T-helper 2 cell treated with Interferon-gamma antibody and Interleukin-4, amounts not matched to agents 5 μg/mL and 100 μg/mL, for 36 hours (primary cell): ENCODE measurements at places on chromosomes 6 and 20.

DNA sequence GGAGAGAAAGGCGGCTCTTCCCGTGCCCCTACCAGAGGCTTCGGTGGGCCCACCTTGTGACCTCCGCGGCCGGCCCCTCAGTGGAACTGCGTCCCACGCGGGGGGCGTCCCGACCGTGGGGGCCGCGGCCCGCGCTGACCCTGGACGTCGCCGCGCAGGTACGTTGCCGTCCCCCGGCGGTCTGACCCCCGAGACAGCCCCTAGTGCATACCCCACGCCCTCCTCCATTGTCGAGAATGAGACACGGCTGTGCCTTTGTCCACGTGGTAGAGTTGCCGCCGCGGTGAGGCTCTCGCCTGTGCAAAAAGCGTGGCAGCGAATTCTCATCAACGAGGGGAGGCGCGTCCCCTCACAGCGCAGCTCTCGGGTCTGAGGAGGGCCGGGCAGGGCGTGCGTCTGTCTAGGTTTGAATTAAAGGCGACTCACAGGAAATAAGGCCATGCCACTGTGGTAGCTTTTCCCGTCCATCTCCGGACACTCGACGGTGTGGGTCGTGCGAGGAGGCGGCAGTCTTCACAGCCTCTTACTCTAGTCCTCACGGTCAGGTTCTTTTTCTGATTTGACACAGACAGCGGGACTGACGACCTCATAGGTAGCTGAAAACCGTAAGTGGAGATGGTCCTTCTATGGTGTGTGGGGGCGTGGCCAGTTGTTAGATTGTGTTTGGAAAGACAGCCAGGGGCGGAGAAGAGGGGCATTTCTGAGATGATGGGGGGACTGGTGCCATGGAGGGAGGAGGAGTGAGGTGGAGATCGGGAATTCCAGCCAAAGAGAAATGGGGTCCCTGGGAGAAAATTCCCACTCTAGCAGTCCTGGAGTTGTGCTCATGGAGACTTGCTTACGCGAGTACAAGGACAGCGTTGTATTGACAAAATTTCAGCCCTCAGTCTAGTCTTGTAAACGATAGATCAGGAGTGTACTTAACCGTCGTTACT is 580 bp downstream of the NXT1 start:
- DNase-seq: peak; percentile 62

DNA sequence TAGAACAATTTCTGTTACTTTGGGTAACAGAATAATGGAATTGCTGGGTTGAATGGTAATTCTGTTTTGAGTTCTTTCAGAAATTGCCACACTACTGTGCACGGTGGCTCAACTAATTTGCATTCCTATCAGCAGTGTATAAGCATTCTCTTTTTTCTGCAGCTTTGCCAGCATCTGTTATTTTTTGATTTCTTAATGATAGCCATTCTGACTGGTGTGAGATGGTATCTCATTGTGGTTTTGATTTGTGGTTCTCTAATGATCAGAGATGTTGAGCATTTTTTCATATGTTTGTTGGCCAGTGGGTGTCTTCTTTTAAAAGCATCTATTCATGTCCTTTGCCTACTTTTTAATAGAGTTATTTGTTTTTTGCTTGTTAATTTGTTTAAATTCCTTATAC is 846.8 kb downstream of the KIF16B start:
- DNase-seq: no peak

DNA sequence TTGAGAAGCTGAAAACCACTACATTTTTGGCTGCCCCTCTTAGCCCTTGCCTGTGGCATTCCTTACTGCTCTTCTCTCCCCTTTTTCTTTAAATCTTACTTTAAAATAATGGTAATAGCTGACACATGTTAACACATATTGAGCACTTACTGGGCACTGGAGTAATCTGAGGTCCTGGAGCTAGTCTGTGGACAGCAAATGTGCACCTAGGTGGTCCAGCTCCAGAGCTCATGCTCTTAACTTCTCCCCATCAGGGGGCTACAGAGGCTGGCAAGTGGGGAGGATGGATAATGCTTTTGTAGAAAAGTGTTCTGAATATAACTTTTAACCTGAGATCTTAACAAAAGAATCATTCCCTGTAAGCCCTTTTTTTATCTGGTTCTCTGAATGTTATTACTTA is 74.8 kb downstream of the ADGRB3 start:
- DNase-seq: no peak

GRCh38 chr20:41984031-41984430 is 365.9 kb upstream of the CHD6 start:
- DNase-seq: no peak

DNA sequence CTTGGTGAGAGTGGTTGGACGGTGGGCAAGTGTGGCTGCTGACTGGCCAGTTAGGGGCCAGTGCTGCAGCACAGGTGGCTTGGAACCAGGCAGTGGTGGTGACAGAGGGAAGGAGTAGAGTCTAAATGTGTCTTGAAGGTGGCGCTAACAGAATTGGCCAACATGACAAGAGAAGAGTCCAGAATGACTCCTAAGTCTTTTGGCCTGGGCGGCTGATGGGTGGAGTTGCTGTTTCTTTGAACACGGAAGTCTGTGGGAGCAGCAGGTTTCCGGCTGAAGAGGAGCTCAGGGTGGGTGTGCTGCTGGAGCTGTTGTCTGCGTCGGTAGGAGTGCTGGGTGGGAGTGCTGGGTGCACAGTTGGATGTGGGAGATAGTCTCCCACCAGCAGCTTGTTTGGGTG is 10.1 kb downstream of the LSM14B start:
- DNase-seq: no peak

DNA sequence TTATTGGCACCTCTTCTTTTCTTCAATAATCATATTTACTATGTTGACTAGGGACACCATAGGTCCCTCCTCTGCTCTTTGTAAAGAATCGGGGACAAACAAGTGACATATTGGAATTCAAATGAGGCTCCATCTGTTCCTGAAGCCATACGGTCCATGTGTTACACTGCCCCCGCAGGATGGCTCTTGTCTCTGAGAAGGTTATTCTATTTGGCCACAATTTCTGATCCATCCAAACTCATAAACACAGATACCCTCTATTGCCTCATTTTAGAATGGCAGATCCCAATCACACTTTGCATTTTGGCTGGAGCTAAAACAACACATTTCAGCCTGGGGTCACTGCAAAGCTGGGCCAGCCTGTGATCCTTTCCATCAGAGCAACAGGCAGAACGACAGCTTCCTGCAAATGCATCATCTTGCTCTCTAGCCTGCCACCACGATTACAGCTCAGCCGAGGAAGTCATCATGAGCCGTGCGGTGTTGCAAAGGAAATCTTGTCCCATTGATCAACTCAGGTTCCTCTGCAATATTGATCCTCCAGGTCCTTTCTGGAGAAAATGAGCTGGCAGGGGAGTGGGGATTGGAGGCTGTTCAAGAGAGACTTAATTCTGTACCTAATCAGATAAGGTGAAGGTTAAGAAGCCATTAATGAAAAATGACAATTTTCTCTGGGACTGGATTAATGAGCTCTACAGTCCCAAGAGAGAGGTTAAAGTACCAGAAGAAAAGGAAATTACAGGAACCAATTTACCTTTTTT is 73.1 kb downstream of the AGPAT4 start:
- no peak for DNase-seq

DNA sequence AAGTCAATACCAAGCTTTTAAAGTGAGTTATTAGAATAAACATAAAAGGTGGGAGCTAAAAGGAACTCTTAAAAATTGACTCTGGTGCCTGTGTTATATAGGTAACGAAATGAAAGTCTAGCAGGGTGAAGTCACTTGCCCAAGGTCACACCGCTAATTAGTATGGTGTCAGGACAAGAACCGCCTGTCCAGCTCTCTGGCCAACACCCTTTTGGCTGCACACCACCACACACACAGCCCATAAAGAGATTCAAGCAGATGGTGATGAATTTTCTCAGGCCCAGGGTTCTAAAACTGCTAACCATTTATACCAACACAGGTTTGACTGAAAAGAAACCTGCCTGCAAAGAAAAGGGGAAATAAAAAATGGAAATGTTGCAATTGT is 20.2 kb downstream of the GFOD1 start:
- no peak for DNase-seq

DNA sequence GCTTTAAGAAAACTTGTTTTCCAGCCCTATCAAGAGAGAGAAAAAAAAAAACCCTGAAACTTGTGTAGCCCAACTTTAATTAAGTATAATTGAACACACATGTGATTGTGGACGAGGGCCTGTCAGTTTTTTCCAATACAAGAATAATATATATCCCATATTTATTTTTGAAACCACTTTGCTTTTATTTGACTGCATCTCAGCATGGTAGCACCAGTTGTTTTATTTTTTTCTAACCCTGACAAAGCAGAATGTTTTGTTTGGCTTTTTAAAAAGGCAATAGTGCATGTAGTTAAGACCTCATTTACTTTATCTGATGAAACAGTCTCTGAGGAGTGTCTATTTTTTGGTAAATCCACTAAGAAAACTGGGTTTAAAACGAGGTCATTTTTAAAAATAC is 257.7 kb downstream of the CDKAL1 start:
- no peak for DNase-seq

GRCh38 chr6:168934660-168935627 is 318.7 kb downstream of the THBS2 start:
- no peak for DNase-seq

DNA sequence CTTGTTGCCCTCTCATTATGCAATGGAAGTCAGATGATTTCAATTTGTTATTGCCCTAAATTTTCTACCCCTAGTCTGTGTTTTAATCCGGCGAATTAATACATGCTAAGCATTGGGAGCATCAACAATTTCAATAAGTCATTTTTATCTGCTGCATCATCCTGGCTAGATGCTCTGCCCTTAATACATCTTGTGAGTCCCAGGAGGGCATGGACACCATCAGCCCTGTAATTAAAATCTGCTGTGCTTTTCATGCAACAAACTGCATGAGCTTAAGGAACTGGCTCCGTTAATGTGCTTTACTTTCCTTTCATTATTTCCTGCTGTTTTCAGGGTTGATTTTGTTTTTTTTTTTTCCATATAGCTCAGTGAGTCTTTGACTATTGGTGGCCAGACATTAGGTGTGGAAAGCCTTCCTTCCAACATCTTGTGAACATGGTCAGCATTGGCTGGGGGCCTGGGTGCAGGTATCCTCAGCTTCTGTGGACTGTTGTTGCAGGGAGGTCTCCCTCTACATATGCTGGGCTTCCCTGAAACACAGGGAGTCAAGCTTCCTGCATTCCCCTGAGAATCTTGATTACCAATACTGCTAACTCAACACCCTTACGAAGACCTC is 8.5 kb upstream of the PBOV1 start:
- DNase-seq: no peak

DNA sequence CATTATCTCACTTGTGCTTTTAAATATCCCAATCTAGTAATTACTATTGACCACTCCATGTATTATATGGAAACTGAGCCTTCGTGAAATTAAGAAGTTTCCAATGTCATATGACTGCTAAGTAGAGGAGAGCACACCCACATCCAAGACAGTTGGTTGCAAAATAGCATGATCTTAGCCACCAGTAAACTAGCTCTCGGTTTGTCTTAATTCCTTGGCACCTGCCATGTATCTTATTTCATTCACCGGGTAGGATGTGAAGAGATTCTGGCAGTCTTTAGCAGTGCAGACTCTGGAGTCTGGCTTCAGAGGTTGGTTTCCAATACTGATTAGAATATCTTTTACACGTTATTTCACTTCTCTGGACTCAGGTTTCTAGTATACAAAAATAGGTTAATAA is 270.3 kb downstream of the LAMA2 start:
- DNase-seq: no peak

DNA sequence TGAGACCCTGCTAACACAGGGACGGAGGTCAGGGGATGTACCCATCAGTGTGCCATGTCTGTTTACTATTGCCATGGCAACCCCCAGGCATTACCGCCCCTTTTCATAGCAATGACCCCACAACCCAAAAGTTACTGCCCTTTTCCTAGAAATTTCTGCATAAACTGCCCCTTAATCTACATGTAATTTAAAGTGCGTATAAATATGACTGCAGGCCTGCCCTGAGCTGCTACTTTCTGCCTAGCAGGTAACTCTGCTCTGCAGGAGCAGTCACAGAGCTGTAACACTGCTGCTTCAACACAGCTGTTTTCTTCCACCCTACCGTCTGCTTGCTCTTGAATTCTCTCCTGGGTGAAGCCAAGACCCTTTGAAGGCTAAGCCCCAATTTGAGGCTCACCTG is 57.1 kb upstream of the RPS6KA2 start:
- DNase-seq: no peak

DNA sequence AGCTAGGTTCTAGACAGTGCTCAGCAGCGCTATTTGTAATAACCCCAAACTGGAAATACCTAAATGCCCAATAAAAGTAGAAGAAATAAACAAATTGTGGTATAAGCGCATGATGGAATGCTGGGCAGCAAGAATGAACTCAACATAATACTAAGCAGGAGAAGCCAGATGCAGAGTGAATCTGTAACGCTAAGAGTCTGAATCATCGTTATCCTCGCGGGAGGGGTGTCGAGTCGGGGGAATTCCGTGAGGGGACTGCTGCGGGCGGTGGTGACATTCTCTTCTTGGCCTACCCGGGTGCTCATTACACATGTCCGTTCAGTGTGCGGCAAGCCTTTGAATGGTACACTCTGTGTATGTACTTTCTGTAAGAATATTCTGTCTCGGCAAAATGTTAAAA is 83.7 kb downstream of the SULF2 start:
- DNase-seq: no peak

DNA sequence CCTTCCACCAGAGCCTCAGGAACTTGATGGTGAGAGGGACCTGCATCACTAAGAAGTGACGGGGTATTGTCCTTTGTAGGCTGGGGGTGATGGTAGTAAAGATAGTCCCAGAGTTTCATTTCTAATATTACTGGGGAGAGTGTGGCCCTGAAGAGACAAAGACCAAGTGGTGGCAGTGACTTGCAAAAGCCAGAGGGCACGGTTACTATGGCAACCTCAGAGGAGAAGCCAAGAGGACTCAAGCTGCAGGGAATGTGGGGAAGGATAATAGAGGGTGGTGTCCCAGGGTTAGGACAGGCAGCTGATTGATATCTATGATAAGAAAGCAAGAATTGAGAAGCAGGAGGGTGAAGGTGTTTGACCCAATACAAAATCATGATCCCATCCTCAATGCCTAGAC is 42.5 kb downstream of the HLA-G start:
- no peak for DNase-seq

DNA sequence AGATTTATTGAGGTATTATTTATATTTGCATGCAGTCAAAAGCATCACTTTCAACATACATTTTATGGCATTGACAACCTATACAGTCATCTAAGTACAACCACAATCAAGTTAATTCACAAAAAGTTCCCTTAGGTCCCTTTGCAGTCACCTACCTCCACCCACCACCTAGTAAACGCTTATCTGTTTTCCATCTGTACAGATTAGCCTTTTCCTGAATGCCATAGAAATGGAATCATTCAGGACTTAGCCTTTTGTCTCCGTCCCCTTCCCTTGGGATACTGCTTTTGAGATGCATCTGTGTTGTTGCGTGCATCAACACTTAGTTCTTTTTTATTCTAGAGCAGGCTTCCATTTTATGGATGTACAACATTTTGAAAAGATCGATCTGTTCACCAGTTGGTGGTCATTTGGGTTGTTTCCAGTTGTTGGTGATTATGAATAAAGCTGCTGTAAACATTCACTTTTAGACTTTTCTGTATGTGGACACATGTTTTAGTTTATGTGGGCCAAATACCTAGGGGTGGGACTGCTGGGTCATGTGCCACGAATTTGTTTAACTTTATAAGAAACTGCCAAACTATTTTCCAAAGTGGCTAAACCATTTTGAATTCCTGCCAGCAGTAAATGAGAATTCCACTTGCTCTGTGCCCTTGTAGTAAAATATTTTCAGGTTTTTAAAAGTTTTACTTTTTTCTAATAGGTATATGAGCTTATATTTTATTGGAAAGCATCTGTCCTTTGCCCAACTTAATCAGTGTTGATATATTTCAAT is 17.6 kb upstream of the IFNGR1 start:
- no peak for DNase-seq
